Gastroesophageal sphincter (tissue), 4 donors: ENCODE measurements at places on chromosomes 6 and 20. TPM values are rescaled to one million over a fixed set of nuclear protein-coding genes. Genes with fewer than 3 reads are reported as not detected.

Gene PIGT
- total RNA-seq = 70.4 TPM

DNA sequence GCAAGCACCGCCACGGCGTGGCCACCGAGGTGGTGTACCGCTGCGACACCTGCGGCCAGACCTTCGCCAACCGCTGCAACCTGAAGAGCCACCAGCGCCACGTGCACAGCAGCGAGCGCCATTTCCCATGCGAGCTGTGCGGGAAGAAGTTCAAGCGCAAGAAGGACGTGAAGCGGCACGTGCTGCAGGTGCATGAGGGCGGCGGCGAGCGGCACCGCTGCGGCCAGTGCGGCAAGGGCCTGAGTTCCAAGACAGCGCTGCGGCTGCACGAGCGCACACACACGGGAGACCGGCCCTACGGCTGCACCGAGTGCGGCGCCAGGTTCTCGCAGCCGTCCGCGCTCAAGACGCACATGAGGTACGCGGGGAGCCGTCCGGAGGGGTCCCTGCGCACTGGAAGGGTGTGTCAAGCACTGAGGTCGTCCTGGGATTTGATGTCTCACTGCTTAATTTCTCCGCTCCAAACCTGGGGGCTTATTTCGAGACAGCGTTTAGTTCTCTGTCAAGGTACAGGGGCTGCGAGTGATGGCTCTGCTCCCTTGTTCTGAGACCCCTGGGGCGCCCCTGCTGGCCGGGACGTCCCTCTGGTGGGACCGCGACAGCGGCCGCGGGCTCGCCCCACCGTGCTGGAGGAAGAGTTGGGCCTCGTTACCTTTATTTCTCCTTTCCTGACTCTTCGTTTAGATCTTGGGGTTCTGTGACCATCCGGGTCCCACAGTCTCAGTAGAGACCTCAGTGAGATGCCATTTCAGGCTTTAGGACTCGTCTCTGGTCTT is 3.6 kb downstream of the GZF1 start:
- no peak for ATAC-seq

- ATAC-seq = peak; percentile 22
Measured at GRCh38 chr6:52839124-52840055, 1.2 kb downstream of the GSTA5 start.

Gene SLC17A9
- total RNA-seq = 1.3 TPM

GRCh38 chr6:98092331-98092730 is 742.0 kb upstream of the POU3F2 start:
- no peak for ATAC-seq

- ATAC-seq = no peak
Measured at GRCh38 chr20:37376324-37376723, 30.4 kb downstream of the SRC start.

Gene SDCBP2
- total RNA-seq = 17.5 TPM

DNA sequence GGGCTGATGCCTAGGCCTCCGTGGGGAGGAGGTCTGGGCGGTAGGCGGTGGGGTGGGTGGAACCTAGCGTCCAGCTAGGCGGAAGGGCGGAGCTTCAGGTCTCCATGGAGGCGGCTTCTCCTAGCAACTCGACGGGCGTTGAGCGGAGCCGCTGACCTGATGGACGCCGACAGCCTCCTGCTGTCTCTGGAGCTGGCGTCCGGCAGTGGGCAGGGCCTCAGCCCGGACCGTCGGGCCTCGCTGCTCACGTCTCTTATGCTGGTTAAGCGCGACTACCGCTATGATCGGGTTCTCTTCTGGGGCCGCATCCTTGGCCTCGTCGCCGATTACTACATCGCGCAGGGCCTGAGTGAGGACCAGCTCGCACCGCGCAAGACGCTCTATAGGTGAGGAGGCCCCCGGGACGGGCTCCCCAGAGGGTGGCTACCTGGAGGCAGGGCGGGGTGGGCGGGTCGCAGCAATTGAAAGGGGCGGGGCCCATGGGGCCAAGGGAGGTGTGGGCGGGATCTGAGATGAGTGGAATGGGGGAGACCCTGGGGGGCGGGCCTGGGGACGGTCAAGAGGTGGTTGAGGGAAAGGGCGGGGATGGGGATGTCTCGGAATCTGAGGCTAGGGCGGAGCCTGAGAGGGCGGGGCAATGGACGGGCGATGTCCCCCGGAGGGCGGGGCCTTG is at the start of gene RSPH9:
TSS of gene RSPH9 (plus strand) at position 97 of the 673 bp plus-strand sequence. CDS start at position 160, 63 bp downstream.
- peak; percentile 79 for ATAC-seq

Gene TBC1D22B
- 9.2 TPM for total RNA-seq

Gene ASIP
- total RNA-seq = not detected

DNA sequence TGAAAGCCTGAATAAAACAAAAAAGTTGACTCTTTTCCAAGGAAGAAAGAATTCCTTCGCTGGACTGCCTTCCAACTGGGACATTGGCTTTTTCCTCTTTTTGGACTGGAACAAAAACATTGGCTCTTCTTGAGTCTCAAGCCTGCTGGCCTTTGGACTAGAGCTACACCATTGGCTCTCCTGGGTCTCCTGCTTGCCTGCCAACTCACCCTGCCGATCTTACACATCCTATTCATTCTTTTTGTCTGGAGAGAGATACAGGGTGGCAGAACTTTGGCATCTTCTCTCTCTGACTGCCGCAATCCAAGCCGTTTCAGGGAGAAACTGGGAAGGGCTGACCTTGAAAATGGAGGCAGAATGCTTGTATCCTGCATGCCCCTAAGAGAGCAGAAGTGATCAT is 20.2 kb downstream of the DDO start:
- peak; percentile 29 for ATAC-seq

DNA sequence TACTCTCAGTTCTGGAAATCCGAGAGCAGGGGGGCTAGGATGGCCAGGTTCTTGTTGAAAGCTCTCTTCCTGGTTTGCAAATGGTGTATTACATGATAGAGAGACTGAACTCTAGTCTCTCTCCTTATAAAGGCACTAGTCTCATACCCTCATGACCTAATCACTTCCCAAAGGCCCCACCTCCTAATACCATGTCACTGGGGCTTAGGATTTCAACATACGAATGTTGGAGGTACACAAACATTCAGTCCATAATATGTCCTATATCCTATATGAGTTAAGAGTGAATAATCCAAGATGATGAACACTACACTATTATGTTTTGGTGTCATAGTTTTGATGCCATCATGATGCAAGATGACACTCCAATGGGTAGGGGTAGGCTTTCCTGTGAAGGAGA is 20.0 kb upstream of the TXLNB start:
- no peak for ATAC-seq

DNA sequence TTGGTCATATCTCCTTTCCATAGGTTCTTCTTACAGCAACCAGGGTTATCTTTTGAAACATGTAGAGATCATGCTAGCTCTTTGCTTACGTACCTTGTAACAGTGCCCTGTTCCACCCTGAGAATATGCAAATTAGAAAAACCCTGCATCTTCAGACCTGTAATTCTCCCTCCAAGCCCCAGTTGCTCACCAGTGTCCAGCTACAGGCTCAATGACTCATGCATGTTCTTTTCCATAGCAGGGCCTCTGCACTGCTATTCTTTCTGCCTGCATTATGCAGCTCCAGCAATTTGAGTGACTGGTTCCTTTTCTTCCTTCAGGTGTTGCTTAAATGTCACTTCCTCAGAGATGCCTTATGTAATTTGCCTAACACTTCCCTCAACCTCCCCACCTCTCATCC is 636.2 kb downstream of the KHDRBS2 start:
- no peak for ATAC-seq

GRCh38 chr6:81226957-81227356 is 525.5 kb downstream of the TENT5A start:
- no peak for ATAC-seq
